ENCODE measurements at places on chromosomes 11 and 22.
A peak's percentile ranks its signal among the peaks of the same experiment; 100 is the strongest.

DNA sequence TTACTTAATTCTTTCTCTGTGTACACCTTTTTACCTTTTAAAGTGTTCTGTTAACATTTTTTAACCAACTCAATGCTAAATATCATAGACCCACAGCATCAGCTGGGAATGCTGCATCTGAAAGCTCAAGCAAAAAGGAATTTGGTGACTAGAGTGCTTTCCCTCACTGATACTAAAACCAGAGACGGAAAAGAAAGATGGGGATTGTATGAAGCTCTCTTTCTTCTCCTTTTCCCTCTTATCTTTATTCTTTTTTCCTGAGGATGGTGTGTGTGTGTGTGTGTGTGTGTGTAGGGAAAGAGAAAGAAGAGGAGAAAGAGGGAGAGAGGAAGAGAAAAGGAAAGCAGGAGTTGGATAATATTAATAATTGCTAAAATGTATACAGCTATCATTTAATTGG is 4.1 kb upstream of the SIK2 start:
- no peak for DNase-seq

DNA sequence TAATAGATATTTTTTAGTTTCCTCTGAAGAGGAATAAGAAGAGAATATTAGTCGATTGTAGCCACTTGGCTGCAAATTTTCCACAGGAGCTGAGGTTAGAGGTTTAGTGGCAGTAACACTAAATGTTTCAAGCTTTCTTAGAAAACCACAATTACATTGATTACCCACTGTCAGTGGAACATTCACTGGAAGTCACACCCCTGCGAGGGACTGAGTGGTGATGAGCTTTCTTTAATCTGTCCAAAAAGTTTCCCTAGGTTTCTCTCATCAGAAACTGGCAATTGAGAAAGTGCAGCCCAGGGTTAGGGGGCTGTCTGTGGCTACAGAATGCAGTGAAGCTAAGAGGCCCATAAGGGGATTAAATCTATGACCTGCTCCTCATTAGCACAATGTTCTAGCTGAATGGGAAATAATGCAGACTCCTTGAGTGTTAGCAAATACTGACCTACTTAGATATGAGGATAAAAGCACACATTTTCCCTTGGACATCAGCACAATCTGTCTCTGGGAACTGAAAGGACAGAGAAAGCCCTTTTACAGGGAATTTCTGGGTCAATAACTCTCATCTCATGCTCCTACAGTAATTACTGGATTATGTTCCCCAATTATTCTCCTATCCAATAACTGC is 189.5 kb downstream of the FAM76B start:
- DNase-seq = no peak

- no peak for DNase-seq
Measured at GRCh38 chr11:45942381-45942780, 19.9 kb downstream of the LARGE2 start.

DNA sequence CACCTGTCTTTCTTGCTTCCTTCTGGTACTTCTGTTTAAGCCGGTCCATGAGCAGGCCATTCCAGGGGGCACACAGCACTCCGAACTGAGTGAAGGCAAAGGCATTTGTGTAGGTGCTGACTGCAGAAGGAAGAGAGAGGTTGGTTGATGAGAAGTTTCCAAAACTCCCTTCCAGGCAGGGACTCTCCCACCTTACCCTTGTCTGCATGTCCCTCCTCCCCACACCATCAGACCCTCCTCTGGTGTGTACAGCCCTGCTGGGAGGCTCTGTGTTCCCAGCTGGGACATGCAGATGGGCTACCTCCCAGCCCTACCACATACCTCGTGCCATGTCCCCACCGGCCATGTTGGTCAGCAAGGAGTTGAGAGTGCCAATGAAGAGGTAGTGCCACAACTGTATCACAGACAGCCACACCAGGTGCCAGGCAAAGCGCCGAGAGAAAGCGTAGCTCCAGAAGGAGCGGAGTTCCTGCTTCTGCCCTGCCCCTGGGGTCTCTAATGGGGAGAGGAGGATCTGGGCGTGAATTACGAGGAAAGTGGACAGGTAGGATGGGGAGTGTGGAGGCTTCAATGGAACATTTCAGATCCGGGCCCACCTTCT is 12.2 kb downstream of the SLC43A3 start:
- no peak for DNase-seq

- no peak for DNase-seq
Measured at GRCh38 chr11:128596250-128596649, 8.9 kb upstream of the ETS1 start.

- no peak for DNase-seq
Measured at GRCh38 chr11:117044287-117045035, 53.8 kb downstream of the SIK3 start.

DNA sequence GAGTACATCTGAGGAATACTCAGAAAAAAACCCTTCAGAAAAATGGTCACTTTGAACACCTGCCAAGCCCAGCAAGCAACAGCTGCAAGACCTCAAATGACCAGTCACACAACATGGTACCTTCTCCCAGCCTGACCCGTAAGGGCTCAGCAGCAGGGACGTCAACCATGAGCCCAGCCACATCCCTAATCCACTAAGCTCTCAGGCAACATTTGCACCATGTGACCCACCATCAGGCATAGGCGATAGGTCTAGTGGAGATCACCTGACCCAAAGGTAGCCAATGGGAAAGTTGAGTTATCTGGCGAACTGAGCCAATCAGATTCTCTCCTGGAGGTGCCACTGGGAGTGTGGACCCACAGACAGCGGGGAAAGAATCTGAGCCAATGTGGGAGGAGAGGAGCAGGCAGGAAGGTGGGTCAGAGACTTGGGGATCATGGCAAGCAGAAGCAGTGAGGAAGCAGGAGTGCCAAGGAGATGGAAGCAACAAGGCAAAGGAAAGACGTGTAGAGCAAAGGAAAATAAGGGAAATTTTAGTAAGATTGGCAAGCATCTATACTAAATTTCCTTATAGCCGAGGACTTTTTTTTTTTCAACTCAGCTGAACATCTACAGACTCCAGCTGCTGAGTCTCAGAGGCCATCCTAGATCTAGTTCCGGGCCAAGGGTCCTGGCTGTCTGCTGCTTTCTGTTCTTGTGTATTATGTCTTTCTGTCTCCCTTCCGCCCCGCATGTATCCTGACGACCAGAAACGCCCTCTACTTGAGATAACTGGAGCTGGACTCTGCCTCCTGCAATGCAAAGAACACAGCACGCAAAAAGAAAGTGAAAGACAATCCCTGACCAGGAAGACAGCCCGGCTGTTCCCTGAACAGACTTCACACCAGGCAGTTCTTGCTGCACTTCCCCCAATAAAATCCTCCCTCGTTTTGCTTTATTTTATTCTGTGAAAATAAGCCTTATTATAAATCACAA is 11.0 kb upstream of the PLAAT2 start:
- peak; percentile 65 for DNase-seq

- no peak for DNase-seq
Measured at GRCh38 chr11:110761991-110762390, 49.8 kb upstream of the ARHGAP20 start.

DNA sequence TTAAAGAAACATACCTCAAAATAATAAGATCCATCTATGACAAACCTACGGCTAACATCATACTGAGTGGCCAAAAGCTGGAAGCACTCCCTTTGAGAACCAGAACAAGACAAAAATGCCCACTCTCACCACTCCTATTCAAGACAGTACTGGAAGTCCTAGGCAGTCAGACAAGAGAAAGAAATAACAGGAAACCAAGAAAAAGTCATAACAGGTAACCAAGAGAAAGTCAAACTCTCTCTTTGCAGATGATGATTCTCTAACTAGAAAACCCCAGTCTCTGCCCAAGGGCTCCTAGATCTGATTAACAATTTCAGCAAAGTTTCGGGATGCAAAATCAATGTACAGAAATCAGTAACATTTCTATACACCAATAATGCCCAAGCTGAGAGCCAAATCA is 35.6 kb downstream of the TMEM123 start:
- DNase-seq = no peak

DNA sequence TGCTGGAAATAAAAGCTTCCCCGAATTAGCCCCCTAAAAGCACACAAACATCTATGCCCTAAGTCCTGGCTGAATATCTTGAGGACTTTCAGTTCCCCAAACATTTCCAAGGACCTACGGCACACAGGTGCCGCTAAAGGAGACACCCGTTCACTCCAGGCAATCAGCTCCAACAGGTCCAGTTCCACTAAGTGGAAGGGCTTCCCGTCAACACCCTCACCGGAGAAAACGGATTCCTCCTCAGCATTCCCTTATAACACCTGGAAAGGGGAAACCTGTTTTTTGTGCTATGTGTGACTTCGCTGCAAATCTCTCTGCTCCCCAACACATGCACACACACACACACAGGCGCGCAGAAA is 3.9 kb downstream of the TENM4 start:
- no peak for DNase-seq

- DNase-seq = no peak
Measured at GRCh38 chr22:46309526-46310085, 12.9 kb downstream of the GTSE1 start.

- no peak for DNase-seq
Measured at GRCh38 chr11:57751176-57751575, 443 bp downstream of the BTBD18 start.

DNA sequence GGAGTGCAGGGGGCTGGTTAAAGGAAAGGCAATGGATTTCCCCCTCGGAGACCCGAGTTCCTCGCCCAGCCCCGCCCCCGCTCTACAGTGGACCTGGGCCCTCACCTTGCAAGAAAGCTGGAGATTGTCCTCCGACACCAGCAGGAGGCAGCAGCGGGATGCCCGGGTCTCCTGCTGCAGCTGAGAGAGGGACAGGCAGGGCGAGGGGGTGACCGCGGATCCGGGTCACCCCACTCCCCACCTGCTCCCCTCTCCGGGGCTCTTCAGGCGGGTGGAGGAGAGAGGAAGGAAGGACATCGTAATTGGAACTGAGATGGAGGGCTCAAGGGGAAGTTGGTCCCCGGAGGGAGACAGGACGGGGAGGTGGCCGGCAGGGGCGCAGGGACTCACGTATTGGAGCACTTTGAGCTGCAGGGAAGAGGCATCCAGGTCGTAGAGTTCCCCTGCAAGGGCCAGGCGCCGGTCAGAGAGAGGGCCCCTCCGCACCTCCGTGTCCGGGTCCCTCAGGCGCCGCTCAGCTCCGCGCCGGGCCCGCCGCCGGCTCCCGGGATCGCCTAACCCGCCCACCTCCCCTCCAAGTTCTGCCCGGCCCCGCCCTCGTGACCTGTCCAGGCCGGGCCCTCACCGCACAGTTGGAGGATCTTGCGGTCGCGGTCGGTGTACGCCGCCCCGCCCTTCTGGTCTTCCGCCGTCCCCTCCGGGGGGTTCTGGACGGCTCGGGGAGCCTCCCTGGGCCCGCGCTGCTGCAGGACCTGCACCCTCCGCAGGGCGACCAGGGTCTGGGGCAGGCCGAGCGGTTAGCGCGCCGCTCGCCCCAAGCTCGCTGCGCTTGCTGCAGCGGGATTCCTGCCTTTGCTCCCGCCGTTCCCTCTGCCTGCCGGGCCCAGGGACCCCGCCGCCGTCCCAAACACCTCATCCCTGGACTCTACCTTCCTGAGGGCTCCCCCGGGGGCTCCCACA is 84.1 kb downstream of the PDE2A start:
- DNase-seq = peak; percentile 78

DNA sequence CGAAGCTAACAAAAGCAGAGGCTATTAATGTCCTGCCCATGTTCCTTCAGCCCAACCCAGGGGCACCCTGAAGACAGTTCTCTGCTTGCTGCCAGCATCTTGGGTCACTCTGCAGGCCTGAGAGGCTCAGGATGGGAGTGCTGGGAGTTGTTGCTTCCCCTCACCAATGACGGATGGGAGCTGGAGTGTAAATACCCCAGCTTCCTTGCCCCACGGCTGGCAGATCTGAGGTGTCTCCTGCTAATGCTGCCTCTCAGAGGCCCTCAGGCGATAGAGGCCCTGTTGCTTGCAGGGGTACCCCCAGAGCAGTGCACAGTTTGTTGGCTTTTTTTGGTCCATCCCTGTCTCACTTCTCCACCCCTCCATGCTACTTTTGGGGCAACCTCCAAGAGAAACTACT is 32.9 kb downstream of the IFT27 start:
- DNase-seq = no peak

- no peak for DNase-seq
Measured at GRCh38 chr11:30935861-30936260, 349.7 kb upstream of the MPPED2 start.

GRCh38 chr11:64019106-64020037 is 16.4 kb upstream of the FLRT1 start:
- no peak for DNase-seq

GRCh38 chr11:79237091-79237490 is 203.7 kb downstream of the TENM4 start:
- DNase-seq = no peak

- DNase-seq = no peak
Measured at GRCh38 chr22:27152033-27152432, 494.6 kb downstream of the MIAT start.

- DNase-seq = no peak
Measured at GRCh38 chr11:46410021-46410420, 18.4 kb upstream of the CHRM4 start.

- DNase-seq = no peak
Measured at GRCh38 chr11:72433455-72434036, 785 bp downstream of the CLPB start.

- DNase-seq = no peak
Measured at GRCh38 chr11:17275400-17276235, 921 bp upstream of the NUCB2 start.

DNA sequence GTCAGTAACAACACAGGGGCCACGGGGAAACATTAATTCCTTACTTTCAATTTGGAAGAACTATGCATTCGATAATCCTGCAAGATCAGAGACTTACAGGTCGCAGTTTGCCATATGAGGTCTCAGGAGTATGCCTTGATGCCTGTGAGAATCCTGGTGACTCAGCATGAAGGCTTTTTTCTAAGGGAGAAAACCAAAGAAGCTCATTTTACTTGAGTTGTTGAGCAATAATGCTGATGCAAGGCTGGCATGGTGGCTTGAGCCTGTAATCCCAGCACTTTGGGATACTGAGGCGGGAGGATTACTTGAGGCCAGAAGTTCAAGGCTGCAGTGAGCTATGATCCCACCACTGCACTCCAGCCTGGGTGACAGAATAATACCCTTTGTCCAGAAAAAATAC is 26.6 kb downstream of the ATG16L2 start:
- no peak for DNase-seq

DNA sequence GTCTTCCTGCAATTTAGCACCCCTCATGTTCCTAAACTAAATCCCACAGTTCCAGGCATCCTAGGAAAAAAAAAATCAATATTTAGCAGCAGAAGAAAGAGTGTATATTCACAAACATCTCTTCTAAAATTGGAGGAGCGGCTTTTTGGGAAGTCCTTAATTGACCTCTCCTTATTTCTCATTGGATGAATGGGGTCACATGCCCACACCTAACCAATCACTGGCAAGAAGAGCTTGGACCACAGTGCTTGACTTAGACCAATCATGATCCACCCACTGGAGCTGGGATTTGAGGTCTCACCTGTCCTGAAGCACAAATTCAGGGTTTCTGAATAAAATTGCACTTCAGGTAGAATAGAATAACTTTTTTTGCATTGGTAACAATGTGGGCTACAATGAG is 16.0 kb downstream of the CD44 start:
- DNase-seq = no peak

- DNase-seq = no peak
Measured at GRCh38 chr11:60377401-60378136, 763 bp upstream of the MS4A7 start.

- no peak for DNase-seq
Measured at GRCh38 chr11:92802644-92803043, 166.8 kb upstream of the MTNR1B start.
